ENCODE measurements at places on chromosomes 13 and 19.

- no peak for DNase-seq
These were observed 69.1 kb downstream of the RYR1 start for GRCh38 chr19:38502410-38503076.

GRCh38 chr13:113390874-113391497 is 27.1 kb upstream of the GRTP1 start:
- no peak for DNase-seq

- DNase-seq = peak; percentile 47
These were observed 780 bp upstream of the GTF2F2 start for GRCh38 chr13:45119469-45119990.

GRCh38 chr19:42343344-42344110 is 18.1 kb downstream of the MEGF8 start:
- DNase-seq = no peak

DNA sequence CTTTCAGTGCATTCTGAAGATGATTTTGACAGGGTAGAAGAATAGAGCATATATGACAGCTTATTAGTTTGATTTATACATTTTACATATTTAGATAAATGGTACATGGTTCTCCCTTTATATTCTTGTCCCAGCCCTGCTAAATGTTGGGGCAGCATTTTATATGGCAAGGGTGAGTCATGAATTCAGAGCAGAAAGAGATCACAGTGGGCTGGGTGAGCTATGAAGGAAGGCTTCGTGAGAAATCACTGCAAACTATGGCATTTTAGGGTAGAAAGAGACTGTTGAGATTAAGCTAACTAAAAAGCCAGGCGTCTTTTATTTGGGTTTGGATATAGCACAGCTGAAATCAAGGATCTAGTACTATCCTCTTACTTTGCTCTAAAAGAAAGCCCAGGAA is 23.9 kb upstream of the METTL21C start:
- no peak for DNase-seq

- DNase-seq = no peak
These were observed 2.5 kb downstream of the LIPE start for GRCh38 chr19:42424712-42425131.

DNA sequence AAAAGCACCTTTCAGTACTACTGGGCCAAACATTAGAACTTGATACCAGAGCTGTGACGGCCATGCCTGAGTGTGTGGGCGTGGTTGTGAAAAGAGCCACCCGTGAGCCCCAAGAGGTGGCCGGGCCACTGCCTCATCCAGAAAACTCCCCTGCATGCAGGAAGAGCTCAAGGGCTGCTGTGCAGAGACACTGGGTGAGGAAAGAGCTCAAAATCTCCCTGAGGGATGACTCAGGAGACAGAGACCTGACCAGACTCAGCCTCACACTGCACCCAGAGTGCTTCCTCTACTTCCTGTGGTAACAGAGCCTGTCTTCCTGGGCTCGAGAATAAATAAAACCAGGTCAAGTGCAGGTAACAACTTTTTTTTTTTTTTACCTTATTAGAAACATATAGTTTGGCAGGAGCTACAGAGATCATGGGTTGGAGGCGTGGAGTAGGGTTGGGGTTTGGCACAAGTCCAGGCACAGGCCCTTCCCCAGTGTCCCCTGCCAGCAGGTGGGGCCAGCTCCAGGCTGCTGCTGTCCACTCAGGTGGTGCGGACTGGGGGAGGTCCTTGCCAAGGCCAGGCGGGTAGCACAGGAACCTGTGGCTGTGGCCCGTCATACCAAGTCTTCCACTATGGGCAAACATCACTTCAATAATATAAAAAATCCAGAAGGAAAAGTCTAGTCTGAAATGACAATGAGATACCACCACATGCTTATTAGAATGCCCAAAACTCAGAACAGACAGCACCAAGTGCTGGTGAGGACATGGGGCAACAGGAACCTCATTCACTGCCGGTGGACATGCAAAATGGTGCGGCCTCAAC is 25.5 kb downstream of the ELL start:
- peak; percentile 84 for DNase-seq

GRCh38 chr19:19535311-19536191 is 2.5 kb upstream of the CILP2 start:
- no peak for DNase-seq

- DNase-seq = no peak
These were observed 561.3 kb downstream of the FGF9 start for GRCh38 chr13:22232186-22232585.

GRCh38 chr19:47005873-47006272 is 13.8 kb upstream of the NPAS1 start:
- DNase-seq = no peak

DNA sequence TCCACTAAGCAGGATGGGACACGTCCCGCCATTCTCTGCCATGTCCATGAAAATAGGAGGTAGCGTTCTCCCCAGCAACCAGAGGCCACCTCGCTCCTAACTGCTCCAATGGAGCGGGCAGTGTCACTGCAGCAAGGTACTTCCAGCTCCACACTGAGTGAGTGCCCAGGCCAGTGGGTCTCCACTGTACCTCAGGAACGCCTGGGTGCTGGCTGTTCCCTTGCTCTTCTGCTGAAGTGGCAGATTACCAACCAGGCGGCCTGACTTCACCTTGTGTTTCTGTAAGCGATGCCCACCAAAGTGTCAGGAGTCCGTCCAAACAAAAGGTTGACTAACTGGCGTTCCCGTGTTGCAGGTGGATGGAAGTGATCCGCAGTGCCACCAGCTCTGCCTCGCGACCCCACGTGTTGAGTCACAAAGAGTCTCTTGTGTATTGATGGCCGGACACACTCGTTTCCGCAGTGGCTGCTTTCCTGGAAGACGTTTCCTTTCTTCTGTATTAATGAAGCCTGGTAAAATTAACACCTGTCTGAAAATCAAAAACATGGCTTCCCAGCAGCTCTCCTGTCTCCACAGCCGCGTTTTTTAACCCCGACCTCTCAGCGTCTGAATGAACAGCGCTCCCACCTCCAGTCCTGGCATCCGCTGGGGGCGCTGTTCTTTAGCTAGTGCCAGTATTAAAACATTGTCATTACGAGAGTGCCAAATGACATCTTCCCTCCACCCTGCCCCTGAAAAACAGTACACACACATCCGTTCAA is 128.8 kb downstream of the STK24 start:
- DNase-seq = peak; percentile 37

GRCh38 chr19:2478278-2478755 is 2.4 kb downstream of the GADD45B start:
- peak; percentile 33 for DNase-seq

Data from GM03348 (cell line).